ENCODE measurements at places on chromosomes 7 and 10.

DNA sequence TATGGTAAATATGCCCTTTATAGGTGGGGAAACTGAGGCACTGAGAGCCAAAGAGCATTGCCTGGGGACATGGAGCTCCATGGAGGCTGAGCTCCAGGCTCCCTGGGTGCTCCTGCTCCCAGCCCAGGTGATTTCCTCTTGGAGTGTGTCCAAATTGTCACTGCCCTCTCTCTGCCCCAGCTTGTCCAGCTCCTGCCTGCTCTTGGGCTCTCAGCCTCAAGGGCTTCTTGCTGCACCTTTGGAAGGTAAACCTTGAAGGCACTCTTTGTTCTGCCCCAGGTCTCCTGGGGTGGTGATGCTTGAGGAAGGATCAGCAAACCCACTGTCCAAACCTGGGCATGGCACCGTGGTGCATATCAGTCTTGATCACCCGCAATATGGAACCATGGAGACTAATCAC, 166.1 kb downstream of the RPS24 start:
- DNase-seq: no peak

DNA sequence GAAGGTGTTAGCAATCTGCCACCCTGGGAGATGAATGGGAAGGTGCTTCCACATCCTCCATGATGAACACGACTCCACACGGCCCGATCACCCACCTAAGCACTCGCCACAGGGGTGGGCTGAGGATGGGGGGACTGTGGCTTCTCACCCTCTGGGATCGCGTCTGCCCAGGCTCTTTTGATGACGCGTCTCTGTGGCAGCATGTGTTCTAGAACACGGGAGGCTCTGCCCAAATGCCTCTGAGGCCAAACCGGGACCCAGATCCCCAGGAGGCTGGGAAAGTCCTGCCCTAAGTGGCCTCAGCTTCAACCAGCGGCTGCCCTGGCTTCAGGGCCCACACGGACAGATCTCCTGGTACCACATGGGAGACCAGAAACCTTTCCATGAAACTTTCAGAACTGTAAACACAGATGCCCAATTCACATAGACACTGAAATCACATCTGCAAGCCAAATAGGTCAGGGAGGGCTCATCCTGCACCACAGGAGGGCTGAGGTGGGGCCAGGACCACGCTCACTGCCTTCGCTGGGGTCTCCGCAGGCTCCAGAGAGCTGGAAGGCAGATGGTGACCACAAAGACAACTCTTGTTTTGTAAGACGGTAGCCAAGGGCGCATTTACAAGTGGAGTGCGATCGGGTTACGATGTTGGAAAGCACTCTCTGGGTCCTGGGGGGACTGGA, 200.6 kb downstream of the PTPRN2 start:
- DNase-seq: no peak

GRCh38 chr10:36073796-36074345, 431.8 kb upstream of the FZD8 start:
- no peak for DNase-seq

DNA sequence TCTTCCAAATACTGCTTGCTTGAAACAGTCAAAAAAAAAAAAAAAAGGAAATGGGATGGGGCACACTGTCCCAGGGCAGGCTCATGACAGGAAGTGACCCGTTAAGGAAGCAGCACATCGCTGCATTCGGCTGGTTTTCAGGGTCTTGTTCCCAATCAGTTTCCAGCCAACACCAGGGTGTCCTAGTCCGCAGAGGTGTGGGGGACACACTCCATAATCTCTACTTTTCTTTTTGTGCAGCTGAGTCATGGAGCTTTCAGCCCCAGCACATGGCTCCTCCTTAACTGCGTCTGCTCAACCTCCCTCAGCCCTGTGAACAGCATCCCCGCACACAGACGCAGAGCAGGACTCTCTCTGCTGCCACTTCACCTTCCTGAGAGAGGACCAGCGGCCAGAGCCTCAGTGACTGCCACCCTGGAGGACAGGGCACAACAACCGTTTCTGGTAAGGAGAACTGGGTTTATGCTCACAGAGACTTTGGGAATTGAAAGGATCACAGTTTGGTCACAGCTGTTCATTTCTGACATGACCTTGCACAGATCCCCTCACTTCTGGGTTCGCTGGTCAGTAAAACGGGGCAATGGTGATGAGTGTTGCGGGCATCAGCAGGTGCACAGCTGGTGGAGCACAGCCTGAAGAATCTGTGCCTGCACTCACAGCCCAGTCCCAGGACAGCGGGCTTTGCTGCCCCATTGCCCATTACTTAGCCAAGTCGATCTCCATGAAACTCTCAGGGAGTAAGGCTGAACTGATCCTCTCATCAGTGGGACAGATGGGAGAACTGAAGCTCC, at the start of gene GIMAP5:
TSS of gene GIMAP5 (plus strand) at position 154 of the 791 bp plus-strand sequence. CDS start 3,467 bp downstream, outside the sequence.
- peak; percentile 60 for DNase-seq

GRCh38 chr7:55260171-55260570, 105.0 kb upstream of the LANCL2 start:
- no peak for DNase-seq

All from CD4-positive, alpha-beta T cell treated with Interleukin-12 subunit alpha and Interleukin-12 subunit beta, for 1 hour (primary cell).